ENCODE measurements at places on chromosomes 12 and 14. TPM values are rescaled to one million over a fixed set of nuclear protein-coding genes. Genes with fewer than 3 reads are reported as not detected.
A peak's percentile ranks its signal among the peaks of the same experiment; 100 is the strongest.

The TOGARAM1 gene
- polyA plus RNA-seq, result 37.8 TPM

The MIP gene
- polyA plus RNA-seq, result not detected

The FOXN4 gene
- 1.8 TPM for polyA plus RNA-seq

The PRICKLE1 gene
- polyA plus RNA-seq, result 43.1 TPM

The SERPINA4 gene
- 1.4 TPM for polyA plus RNA-seq

The PCNX1 gene
- 45.8 TPM for polyA plus RNA-seq

The SYNE3 gene
- 2.9 TPM for polyA plus RNA-seq

The SIX4 gene
- 4.7 TPM for polyA plus RNA-seq

The CBLN3 gene
- 3.2 TPM for polyA plus RNA-seq

GRCh38 chr14:103846543-103847450 lies 578 bp downstream of the PPP1R13B start:
- DNase-seq, result no peak

GRCh38 chr14:68622856-68623255 lies 170.0 kb downstream of the ZFP36L1 start:
- no peak for DNase-seq

- peak; percentile 63 for DNase-seq
These were observed at the start of gene AP4S1 for GRCh38 chr14:31025367-31026076. TSS of gene AP4S1 (plus strand) at chr14:31025649. CDS start at chr14:31066197, 40,548 bp downstream.

DNA sequence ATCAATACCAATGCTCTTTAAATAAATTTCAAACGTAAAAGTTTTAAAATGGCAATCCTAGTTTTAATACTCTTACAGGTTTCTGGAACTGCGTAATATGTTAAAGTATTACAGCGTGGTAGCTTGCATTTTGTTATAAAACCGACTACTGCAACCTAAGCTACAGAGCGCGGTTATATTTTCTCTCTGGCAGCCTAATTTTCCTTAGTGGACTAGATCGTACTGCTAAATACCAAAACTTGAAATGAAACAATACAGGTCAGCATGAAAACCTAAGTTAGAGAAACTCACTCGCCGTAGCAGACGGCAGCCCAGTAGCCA lies 1.2 kb downstream of the CCDC92 start:
- DNase-seq, result no peak

GRCh38 chr12:123748661-123749060 lies 13.4 kb upstream of the DNAH10 start:
- no peak for DNase-seq

DNA sequence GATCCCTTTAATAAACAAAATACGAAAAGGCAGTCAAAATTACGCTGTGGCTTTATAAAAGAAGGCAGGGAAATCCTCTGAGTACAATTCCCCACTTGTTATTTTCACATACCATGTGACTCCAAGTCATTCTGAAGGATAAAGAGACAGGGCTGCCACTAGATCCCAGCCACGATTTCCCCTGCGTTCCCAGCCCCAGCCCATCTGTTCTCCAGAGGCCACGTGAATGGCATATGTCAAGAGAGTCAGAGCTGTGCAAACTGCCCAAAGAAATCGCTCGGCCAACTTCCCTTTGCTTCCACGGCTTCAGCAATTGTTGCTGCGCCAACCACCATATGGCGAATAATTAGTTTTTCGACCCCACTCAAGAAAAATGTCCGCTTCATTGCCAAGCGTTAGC lies 161.3 kb downstream of the C12orf42 start:
- DNase-seq, result no peak

DNA sequence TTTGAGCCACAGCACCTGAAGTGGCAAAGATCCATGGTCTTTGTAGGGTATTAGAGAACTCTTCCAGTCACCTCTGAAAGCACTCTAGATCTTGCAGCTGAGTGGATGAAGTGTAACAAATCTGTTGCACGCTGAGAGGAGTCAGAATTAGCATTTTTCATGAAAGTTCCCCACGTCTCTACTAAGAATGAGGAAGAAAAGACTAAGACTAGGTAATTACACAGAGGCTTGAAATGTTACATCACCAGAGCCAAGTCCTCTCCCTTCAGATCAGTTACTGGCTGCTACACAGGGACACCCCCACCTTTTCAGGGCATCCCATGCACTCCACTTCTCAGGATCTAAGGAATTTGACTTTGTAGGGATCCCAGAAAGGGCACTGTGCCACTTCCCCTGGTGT lies 98.6 kb upstream of the FKBP4 start:
- no peak for DNase-seq

- DNase-seq, result no peak
These were observed 9.1 kb upstream of the NEMF start for GRCh38 chr14:49861699-49862088.

DNA sequence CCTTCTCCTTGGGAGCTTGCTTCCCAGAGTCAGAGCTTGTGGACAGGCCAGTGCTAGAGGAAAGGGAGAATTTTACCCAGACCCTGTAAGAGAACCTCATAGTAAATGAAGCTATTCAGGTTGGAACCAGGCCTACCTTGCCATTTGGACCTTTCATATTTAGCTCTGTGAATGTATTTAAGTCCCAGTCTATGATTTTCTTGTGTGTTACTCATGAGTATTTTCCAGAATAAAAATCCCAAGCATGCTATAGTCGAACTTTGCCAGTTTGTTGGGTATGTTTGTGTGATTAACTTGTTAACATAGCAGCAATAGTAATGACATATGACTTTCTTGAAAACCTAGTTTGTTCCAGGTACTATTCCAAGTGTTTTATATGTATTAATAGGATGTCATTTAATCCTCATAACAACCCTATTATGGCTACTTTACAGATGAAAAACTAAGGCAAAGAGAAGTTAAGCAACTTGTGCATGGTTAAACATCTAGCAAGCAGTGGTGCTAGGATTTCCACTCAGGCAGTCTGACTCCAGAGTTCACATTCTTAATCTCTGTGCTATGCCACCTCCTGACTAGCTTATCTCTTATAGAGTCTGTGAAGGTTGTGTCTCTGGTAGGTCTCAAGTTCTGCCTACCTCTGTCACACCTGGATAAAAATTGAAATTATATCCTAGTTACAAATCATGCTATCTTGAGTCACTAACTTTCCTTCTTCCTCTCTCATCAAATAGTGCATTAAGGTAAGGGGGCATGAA lies 47.9 kb upstream of the GARIN2 start:
- DNase-seq, result no peak

DNA sequence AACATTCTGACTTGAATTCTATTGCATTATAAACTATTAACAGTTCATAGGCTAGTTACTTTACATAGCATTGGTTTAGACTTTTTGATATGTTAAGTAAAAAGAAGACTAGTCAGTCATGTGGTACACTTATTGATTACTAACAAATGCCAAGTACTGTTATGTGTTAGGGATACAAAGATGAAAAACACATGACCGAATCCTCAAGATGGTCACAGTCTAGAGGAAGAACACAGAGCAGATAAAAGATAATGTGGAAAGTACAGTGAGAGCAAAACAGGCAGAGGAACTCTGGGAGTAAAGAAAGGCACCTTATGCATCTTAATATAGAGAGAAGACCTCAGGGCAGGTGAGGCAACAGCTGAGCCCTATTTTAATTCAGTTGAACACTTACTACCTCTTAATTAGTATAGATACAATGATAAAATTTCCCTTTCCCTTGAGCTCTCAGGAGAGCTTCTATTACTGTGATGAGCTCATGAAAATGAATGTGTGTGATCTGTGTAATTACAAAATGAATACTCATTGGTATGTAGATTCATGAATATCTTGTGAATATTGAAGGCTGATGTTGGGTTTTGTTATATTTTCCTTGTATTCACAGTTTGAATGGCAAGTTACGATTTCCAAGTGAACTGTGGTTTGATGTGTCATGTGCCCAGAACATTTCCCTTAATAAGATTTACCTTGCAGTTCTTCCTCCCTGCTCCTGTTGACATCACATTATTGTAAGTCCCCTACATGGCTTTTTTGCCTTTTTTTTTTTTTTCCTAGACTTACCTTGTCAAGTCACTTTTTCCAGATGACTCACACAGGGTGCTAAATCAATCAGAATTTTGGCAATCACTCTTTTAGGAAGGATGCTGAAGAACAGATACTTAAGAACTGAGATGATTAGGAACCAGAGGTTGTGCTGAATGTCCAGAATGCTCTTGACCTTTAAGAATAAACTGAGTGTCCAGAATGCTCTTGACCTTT lies 29.5 kb upstream of the MSRB3 start:
- DNase-seq, result no peak

DNA sequence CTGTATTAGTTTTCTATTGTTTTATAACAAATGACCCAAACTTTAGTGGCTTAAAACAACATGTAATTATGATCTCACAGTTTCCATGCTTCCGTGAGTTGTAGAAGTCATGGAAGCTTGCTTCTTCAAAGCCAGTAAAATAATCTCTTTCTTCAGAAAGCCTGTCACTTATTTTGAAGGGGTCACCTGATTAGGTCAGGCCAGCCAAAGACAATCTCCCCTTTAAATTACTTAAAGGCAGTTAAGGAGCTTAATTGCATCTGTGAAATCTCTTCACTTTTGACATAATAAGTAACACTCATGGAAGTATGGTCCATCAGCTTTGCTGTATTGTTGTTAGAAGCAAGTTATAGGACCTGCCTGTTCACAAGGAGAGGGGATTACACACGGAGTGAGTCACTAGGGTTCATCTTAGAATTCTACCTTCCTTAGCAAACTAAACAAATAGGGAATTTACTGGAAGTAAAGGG lies 89.8 kb downstream of the FAR2 start:
- DNase-seq, result no peak

DNA sequence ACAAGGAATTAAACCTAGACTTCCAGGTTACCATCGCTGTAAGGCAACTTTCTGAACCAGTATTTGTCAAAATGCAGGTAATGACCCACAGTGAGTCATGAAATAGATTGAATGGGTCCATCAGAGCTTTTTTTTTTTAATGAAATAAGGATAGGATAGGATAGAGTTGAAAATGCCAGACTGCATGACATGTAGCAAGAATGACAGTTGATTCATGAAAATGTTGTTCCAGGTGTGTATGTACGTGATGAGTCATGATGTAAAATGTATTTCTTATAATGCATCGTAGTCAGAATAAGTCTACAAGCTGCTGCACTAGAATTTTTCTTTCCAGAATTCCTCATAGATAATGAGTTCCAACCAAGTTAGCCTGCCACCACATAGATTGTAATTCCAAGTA lies 184.4 kb upstream of the BCL2L14 start:
- DNase-seq, result no peak

DNA sequence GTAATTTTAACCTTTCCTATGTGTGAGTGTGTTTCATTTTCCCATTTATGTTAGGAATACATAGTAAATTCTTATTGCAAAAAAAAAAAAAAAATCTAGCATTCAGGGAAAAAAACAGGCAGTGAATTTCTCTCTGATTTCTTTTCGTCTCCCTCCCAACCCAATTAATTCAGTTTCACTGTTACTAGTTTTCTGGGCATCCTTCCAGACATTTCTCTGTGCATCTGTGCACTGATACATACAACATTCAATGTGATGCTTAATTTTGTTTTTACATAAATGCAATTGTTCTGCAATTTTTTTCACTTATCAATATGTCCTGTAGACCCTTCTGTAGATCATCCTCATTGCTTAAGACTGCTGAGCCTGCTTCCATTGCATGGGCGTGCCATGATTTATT lies 694.3 kb upstream of the TBX3 start:
- DNase-seq, result peak; percentile 47

DNA sequence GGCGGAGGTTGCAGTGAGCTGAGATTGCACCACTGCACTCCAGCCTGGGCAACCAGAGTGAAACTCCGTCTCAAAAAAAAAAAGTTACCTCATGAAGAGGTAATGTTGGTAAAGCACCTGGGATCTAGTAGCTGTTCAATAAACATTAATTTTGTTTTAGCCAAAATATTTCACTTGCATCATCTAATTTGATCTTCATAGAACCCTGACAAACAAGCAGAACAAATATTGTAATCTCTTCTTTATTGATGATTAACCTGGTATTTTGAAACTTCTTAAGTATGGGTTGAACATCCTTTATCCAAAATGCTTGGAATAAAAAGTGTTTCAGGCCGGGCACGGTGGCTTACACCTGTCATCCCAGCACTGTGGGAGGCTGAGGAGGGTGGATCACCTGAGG lies 149.0 kb upstream of the AMIGO2 start:
- DNase-seq, result no peak

DNA sequence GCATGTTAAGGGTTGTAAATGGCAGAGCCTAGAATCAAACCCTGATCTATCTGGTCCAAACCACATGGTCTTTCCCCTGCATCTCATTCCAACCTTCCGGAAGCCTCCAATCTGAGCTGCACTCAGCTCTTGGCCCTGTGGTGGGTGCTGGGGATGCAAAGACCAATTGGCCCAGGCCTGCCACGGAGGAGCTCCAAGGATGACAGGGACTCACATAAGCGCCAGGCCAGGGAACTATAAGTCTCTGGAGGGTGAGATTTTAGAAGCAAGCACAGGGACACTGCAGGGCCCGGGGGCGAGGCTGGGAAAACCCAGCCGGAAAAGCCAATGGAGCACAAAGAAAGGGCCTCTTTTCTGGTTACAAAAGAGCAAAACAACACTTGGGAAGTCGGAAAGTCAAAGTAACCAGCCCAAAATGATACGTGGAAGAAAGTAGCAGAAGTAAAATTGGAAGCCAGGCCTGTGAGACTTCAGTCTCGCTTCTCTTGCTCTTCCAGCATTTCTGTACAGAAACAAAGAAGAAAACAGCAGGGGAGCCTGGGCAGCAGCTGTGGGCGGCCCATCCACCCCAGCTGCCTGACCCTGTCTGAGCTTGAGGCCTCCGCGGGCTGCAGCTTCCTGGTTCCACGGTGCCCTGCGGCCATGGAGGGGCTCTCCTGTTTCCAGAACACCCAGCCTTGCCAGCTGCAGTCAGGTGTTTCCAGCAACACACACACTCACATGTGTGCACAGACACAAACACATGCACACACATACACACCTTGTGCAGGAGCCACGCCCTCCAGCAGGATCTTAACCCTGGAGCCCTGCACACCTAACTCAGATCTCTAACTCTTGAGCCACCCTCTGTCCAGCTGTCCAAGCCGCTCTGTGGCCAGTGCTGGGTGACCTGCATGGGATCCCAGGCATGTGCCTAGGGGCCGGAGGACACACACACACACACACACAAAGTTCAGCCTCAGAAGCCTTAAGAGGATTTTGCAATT lies 178.2 kb downstream of the BCL11B start:
- no peak for DNase-seq
